ENCODE measurements at places on chromosomes 7 and 10. TPM values are rescaled to one million over a fixed set of nuclear protein-coding genes. Genes with fewer than 3 reads are reported as not detected.

CNNM1 gene
- 1.7 TPM for total RNA-seq

DNA sequence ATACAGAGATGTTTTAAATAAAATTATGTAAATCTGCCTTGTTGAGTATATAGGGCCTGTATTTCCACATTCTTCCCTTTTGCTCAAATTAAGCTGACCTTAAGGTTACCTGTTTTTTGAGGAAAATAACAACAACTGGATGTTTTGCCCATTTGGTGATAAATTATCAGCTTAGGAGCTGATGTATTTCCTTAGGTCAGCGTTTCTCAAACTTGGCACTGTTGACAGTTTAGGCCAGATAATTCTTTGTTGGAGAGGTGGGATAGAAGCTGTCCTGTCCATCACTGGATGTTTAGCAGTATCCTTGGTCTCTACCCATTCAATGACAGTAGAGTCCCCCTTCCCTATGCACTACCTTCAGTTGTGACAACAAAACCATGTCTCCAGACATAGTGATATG is 7.2 kb downstream of the GSTO2 start:
- DNase-seq, result no peak

ENKUR gene
- not detected for total RNA-seq

- no peak for DNase-seq
Observed at GRCh38 chr7:138618506-138618905, 82.7 kb downstream of the SVOPL start.

CPA1 gene
- not detected for total RNA-seq

Data from esophagus muscularis mucosa (tissue), 4 donors.